ENCODE measurements at places on chromosomes 4 and X.
A peak's percentile ranks its signal among the peaks of the same experiment; 100 is the strongest.

GRCh38 chr4:2743518-2744445 is 12.4 kb downstream of the TNIP2 start:
- DNase-seq: no peak

DNA sequence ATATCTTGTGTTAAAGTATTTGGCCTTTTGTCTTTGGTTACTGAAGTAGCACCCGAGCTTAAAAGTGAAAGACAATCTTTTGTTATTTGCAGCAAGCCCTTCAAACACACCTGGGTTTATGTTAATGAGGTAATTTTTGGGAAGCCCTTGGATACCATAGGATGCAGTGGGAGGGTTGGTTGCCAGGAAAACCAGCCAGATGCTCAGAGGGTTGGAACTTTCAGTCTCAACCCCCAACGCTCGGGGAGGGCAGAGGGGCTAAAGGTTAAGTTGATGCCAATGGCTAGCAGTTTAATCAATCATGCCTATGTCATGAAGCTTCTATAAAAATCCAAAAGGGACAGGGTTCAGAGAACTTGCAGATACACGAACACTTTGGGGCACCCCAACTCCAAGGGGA is 17.2 kb upstream of the GPR173 start:
- no peak for DNase-seq

GRCh38 chrX:55489314-55490009 is at the start of gene USP51:
TSS of gene USP51 (minus strand) at chrX:55489848. CDS start at chrX:55488939, 909 bp downstream.
- peak; percentile 54 for DNase-seq

- no peak for DNase-seq
These were observed 280.7 kb downstream of the RAPGEF2 start for GRCh38 chr4:159383562-159383931.

DNA sequence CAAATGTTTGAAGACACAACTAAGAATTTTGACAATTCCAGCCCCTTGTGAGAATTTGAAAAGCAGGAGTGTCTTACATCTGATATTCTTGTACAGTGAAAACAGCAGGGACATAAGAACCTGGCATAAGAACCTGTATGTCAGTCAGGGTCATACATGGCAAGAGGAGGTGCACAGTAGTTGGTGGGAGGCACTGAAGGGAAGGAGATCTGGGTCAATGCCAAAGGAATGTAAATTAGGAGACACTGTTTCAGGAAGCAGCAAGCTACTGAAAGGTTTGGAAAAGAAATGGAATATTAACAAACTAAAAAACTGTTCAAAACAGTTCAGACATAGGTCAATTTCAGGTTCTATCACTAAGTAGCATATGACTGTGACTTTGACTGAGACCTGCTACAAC is 25.0 kb upstream of the SPP1 start:
- no peak for DNase-seq

- DNase-seq: no peak
These were observed 219.8 kb upstream of the CTSO start for GRCh38 chr4:156173486-156173885.

DNA sequence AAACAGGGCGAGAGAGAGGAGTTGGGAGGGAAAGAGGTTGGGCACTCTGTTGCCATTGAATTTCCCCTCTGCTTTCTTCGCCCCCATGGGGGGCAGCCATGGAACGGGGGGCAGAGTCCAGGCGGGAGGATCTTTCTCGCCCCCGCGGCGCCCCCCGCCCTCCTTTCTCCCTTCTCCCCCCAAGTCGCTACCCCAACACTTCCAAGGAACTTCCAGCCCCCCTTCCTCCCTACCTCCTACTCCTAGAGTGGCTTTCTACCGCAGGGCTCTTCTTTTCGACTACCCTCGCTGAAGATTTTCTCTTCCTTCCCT is 594 bp upstream of the STAG2 start:
- no peak for DNase-seq

DNA sequence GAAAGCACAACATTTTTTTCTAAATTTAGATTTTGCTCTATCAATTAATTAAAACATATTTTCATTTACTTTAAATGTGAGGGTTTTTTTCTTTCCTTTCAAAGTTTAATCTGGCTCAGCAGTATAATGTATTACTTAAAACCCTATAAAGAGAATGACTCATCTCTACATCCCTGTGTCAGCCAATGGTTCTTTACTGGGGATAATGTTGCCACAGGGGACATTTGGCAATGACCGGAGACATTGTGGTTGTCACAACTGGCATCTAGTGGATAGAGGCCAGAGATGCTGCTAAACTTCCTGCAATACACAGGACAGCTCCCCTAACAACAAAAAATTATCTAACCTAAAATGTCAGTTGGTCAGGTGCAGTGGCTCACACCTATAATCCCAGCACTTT is 53.8 kb downstream of the SYNPO2 start:
- no peak for DNase-seq

DNA sequence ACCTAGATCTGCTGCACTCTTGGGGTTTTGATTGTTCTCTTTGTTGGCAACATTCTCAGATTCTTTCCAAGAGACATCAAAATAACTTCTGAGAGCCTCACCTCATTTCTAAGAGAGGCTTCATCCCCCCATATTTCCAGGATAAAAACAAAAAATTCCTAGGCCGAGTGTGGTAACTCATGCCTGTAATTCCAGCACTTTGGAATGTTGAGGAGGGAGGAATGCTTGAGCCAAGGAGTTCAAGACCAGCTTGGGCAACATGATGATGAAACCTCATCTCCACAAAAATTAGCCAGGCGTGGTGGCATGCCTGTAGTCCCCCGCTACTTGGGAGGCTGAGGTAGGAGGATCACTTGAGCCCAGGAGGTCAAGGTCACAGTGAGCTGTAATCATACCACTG is 477.0 kb downstream of the INPP4B start:
- no peak for DNase-seq

- no peak for DNase-seq
These were observed 1456.1 kb upstream of the IGFBP7 start for GRCh38 chr4:58566260-58566659.
